Activated CD4-positive, alpha-beta memory T cell treated with anti-CD3 and anti-CD28 coated beads, Interleukin-2, amount 10 ng/mL, durations not matched to agents 7 days and 5 days (primary cell): ENCODE measurements at places on chromosomes 11 and 22. TPM values are rescaled to one million over a fixed set of nuclear protein-coding genes. Genes with fewer than 3 reads are reported as not detected.

Gene BRSK2
- 0.18 TPM for total RNA-seq

GRCh38 chr11:62604460-62605120, 2.9 kb upstream of the MTA2 start:
- no peak overlapping the region for H3K27ac ChIP-seq
- no peaks in the 10 kb centered on the region for H3K27me3 ChIP-seq
- H3K4me3 ChIP-seq: no peak overlapping the region
- H3K4me1 ChIP-seq: peaks cover 48% of the 10 kb centered on the region
- no peak for DNase-seq
- H3K36me3 ChIP-seq: peaks cover 63% of the 10 kb centered on the region

DNA sequence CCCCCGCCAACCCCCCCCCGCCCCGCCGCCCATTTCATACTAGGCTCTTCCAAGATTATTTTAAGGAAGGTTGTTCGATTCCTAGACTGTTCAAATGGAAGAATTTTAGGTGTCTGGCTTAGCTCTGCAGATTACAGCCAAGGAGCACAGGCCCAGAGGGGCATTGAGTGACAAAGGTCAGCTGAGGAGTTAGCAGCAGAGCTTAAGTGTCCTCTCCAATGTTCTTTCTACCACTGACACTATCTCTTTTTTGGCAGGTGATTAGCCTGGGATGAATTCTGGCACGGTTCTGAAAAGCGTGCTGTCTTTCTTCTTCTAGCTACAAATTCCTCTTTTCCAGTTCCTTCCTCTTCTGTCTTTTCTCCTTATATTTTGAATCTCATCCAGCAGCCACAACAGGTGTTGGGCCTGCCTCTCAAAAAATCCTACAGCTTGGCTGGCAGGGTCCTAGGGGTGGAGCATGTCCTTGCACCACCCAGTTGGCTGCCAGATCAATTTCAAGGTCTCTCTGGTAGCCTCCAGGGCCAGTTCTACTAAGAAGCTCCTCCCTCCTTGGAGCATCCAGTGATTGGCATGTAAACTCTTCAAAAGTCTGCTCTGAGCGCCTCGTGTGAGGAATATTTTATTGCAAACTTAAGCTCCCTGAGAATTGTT, 23.0 kb downstream of the KCNE3 start:
- peaks cover 3% of the 10 kb centered on the region for H3K27me3 ChIP-seq
- H3K4me1 ChIP-seq: no peaks in the 10 kb centered on the region
- no peaks in the 10 kb centered on the region for H3K36me3 ChIP-seq
- no peak for DNase-seq
- no peak overlapping the region for H3K4me3 ChIP-seq

GRCh38 chr11:71171576-71171975, 80.8 kb downstream of the SHANK2 start:
- H3K36me3 ChIP-seq: no peaks in the 10 kb centered on the region
- peaks cover 2% of the 10 kb centered on the region for H3K27me3 ChIP-seq
- H3K4me1 ChIP-seq: no peaks in the 10 kb centered on the region
- H3K4me3 ChIP-seq: no peak overlapping the region

DNA sequence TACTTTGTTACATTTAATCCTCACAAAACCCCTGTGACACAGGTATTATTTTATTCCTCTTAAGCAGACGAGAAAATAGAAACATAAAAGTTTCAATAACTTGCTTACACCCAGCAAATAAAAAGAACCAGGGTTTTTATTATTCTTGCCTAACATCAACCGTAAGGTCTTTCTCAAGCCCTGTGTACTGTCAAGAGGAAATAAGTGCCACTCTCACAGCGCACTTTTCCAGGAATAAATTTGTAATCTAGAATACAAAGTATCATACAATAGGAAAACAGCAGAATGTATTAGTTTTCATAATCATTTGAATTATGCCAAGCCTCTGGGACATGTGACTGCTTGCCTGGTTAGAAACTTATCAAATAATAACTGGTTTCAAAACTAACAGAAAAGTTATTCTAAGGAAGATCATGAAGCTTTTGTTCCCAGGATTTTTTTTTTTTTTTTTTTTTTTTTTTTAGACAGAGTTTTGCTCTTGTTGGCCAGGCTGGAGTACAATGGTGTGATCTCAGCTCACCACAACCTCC, 7.4 kb downstream of the CCDC34 start:
- H3K4me1 ChIP-seq: no peaks in the 10 kb centered on the region
- no peak overlapping the region for H3K4me3 ChIP-seq
- H3K27me3 ChIP-seq: no peaks in the 10 kb centered on the region
- no peak overlapping the region for H3K27ac ChIP-seq
